ENCODE measurements at places on chromosomes 5 and 9.

DNA sequence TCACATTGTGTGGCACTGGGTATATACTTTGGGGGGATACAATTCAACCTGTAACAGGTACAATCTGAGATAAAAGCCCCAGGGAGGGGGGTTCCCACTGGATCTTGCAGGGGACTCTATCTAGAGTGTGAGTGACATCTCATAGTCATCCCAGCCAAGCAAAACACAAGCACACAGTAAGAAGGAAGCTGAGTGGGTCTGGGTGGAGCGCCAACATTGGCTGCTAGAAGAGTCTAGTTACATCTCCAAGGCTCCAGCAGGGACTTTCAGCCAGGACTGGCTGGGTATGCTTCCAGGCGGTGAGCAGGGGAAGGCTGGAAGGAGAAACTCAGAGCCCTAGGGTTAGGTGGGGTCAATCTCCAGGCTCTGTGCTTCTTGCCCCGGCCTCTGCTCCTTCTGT, 53.0 kb downstream of the IL31RA start:
- no peak for DNase-seq

DNA sequence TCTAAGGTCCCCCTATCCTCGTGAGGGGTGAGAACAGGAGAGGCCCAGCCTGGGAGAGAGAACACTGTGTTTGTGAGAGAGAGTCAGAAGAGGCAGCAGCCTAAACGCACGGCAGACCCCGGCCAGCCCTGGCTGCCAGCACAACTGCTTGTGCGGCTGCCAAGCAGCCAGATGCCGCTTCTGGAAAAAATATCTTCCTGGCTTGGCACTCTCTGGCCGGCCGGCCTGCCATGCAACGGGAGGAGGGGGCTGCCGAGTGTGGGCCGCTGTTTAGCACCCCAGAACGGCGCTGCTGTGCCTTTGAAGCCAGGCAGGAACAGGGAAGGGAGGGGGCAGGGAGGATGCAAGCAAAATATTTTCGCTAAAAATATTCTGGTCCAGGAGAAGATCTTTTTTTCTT, 105.0 kb downstream of the FGF18 start:
- no peak for DNase-seq

DNA sequence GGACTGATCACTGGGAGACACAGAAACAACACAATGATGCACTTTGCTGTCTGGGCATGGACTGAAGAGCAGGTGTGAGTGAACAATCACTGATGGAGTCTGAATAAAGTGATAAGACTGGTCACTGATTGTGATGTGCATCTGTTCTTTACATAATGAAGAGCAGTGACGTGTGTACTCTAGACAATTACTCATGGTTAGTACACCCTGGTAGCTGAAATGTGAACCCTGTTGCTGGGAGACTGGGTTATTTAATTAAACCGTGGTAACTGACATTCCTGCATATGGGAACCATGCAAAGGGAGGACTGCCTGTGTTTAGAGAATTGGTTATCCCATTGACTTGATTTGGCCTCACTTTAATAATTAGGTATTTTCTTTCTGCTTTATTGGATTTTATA, 202.9 kb downstream of the NR2F1-AS1 start:
- DNase-seq: no peak

GRCh38 chr5:120375248-120375647, 88.9 kb upstream of the PRR16 start:
- no peak for DNase-seq
